Stimulated activated CD4-positive, alpha-beta T cell treated with anti-CD3 and anti-CD28 coated beads, Interleukin-2, amount 100 ng/mL, for 4 hours (primary cell): ENCODE measurements at places on chromosomes 11 and 22.

- DNase-seq, result no peak
These were observed 1.6 kb upstream of the TH start for GRCh38 chr11:2173150-2173693.

GRCh38 chr11:132770829-132771530 is 761.3 kb downstream of the OPCML start:
- no peak for DNase-seq

DNA sequence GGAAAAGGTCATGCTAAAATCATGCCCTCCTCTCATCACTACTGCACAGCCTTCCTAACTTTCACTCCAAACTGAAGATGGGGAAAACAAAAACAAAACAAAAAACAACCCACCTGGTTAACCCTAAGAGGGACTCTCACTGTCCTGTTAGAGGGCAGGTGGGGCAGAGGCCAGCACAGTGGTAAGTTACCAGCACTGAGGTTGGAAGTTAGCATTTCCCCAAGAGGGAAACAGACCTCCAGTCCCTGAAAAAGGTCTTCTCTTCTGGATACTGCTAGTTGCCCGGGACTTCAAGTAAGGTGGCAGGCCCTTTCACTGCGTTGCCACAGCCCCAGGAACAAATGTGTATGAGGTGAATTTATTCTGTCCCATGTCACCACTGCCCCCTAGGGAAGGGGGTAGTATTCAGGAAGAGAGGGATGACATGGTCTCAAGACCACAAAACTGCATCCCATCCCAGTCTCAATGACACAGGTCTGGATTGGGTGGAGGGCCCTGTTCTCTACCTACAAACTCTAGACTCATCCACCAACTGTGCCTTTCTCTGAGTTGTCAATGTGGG is 792 bp upstream of the ADAMTS8 start:
- no peak for DNase-seq

- no peak for DNase-seq
These were observed 4.9 kb downstream of the PLEKHB1 start for GRCh38 chr11:73651252-73651651.

GRCh38 chr11:100830978-100831732 is 144.1 kb downstream of the ARHGAP42 start:
- no peak for DNase-seq

DNA sequence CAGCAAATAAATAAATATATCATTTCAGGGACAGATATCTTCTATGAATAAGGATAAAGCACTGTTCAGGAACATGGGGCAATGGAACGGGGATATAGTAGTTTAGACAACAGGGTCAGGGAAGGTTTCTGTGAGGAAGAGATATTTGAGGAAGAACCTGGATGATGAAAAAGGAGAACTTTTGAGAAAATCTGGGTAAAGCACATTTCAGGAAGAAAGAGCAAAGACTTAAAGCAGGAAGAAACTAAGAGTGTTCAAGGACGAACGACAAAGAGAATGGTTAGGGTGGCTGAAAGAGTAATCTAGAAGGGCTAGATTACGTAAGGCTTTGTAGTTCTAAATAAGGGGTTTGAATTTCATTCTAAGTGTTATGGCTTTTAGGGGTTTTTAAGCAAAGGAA is 12.7 kb downstream of the DDI1 start:
- no peak for DNase-seq

- no peak for DNase-seq
These were observed 58.1 kb upstream of the FAM181B start for GRCh38 chr11:82791779-82792178.

DNA sequence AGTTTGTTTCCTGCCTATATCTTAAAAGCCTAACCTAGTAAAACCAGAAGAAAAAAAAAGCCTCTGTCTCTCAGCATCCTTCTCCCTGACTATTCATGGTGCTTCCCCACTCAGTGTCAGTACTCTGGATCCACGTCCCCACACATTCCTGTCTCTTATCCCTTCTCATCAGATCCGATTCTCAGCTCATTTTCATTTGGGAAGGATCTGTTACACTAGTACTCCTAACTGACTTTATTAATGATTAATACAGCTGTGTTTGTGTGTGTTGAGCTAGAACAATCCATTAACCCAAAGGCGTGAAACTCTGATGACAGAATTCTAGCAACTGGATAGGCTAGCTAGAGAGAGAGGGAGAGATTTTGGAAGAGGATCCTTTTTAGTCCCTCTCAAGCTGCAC is 1.5 kb downstream of the PRRG4 start:
- DNase-seq, result no peak

DNA sequence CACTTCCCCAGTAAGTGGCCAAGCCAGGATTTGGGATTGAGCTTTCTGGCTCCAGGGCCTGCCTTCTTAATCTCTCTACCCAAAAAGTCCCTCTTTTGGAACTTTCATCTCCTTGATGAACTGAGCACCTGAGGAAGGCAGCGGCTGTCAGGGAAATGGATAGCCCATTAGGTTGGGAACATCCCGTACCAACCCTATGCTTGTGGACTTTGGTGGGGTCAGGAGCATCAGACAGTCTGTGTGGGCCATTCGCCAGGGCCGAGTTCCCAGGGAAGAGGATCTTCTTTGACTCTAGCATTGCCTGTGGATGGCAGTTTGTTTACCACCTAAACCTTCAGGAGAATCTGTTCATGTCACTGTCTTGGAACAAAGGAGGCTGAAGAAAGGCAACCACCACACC is 30.2 kb downstream of the ARHGEF17 start:
- DNase-seq, result no peak

GRCh38 chr11:33413301-33413700 is 156.1 kb downstream of the HIPK3 start:
- DNase-seq, result no peak

GRCh38 chr22:19890502-19891316 is 36.0 kb upstream of the GNB1L start:
- DNase-seq, result no peak

DNA sequence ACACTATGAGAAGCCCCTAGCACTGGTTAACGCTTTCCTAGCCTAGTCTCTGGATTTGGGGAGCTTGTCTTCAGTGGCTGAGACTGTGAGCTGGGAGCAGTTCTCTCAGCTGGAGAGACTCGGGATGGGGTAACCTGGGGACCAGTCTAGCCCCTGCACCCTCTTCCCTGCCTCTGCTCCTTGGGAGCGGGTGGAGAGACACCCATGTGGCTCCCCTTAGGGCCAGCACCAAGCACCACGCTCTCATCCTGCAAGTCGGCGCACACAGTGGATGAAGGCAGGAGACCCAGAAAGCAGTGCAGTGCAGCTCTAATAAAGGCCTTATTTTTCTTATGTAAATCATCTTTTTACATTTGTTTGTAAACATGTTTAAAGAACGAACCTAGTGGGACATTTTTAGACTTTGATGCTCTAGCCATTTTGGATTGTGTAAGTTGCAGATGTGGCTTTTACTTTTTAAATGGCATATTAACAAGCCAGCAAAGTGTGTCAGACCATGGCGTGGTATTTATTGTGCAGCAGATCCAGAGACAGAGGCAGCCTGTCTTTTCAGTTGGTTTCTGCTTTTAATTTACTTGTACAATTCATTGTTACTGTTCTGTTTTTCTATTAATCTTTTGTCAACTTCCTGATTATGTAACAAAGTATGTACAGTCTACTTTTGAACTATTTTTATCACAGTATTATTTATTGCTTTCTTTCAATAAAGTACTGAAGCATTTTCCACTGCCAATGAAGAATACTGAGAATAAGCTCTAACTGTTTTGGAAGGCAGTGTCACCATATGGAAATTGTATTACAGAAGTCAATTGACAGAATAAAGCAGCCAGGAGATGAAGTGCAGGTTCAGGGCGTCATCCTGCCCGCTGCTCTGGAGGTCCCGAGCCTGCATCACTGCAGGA is 14.4 kb upstream of the CTTN start:
- no peak for DNase-seq

GRCh38 chr11:36501236-36501635 is 8.8 kb downstream of the TRAF6 start:
- no peak for DNase-seq

DNA sequence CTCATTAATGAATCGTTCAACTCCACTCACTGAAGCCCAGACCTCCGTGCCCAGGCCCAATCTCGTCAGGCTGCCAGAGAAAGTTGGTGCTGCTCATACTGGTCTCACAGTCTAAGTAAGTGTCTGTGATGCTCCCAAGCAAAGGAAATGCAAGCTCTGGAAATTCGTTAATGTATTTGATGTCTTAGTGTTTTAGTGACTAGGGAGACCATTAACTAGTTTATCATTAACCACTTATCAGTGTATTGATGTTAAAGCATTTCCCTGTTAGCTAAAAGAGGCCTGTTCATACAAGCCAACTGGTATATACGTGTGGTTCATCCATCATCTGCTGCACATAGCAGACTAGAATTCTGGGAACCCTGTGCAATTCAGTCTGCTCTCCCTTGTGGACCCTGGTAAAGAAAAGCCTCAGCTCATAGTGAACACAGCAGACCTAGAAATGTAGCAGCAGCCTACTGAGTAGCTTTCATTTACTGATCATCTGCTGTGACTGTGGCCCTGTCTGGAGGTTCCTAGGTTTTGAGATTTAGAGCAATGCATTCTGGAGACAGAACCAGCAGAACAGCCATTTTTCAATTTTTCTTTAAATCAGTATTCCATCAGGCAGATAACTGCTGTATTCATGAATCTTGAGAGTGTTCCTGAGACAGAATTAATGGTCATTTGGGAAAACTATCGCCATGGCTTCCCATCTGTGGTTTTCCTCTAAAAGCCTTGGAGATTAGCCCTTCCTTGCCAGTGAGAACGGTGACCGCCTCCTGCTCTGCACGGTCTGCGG is 15.7 kb upstream of the AIFM3 start:
- no peak for DNase-seq

DNA sequence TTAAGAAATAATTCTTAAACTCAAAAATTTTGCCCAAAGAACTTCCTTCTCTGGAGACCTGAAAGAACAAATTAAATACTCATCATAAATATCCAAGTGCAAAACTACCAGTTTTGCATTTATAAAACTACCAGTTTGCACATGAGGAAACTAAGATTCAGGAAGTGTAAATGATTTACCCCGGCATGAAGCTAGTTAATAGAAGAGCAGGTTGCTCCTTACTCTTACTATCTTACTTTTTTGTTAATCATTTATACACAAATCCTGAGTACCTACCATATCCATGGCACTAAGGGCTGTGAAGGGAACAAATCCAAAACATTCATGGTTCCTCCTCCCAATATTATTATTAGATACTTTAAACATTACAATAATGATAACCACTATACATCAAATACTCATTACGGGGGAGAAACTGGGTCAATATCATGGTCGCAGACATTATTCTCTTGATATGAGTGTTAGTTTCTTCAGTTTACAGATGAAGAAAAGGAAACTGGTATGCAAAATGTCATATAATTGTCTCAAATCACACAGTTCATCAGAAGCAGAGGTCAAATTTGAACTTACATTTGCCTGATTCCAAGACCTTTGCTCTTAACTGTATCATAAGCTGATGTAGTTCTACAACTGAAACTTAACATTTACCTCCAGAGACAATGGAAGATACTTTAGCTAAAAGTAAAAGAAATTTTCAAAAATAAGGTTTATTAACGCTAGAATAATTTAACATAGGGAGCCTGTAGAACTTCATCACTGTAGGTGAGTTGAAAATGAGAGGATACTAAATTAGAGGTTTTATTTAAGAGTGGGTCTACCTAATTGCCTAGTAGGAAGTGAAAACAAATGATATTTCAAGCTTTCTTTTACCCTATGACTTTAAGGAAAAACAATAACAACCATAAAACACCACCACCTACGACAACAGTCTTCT is 74.5 kb downstream of the FAM76B start:
- DNase-seq, result no peak

DNA sequence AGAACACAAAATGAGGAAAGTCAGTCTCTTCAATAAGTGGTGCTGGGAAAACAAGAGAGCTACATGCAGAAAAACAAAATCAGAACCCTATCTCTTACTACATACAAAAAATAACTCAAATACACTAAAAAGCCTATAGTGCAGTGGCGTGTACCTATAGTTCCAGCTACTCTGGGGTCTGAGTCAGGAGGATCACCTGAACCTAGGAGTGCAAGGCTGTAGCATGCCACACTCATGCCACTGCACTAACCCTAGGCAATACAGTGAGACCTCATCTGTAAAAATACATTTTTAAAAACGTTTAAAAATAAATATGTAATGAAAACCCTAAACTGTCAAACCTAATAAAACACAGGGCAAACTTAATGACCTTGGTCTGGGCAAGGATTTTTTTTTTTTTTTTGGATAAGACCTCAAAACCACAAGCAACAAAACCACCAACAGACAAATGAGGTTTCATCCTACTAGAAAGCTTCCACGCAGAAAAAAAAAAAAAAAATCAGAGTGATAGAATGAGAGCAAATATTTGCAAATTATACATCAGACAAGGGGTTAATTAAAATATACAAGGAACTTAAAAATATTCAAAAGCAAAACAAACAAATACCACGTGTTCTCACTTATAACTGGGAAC is 35.2 kb downstream of the XKR3 start:
- DNase-seq, result no peak

DNA sequence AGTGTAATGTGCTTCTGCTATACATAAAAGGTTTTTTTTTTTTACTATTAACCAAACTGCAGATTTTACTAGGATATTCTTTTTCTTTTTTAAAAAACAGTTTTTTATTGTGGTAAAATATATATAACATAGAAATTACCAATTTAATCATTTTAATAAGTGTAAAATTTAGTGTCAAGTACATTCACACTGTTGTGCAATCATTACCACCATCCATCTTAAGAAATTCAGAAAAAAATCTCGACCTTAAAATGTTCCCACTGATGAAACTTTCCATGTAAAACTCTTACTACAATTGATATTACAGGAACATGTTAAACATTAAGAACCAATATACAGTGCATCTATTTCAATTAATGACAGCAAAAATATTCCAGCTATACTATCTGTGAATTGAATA is 244.8 kb upstream of the FAT3 start:
- DNase-seq, result no peak
